Fibroblast of mammary gland (primary cell): ENCODE measurements at places on chromosomes 11 and 22.

GRCh38 chr22:43337385-43337784, 5.8 kb downstream of the SCUBE1 start:
- no peak for DNase-seq

- DNase-seq = peak; percentile 44
Measured at GRCh38 chr22:32413719-32414118, 1.7 kb upstream of the RTCB start.

- peak; percentile 25 for DNase-seq
Measured at GRCh38 chr11:112355726-112356125, 95.1 kb upstream of the PLET1 start.

- no peak for DNase-seq
Measured at GRCh38 chr11:9072626-9073176, 18.7 kb downstream of the SCUBE2 start.

DNA sequence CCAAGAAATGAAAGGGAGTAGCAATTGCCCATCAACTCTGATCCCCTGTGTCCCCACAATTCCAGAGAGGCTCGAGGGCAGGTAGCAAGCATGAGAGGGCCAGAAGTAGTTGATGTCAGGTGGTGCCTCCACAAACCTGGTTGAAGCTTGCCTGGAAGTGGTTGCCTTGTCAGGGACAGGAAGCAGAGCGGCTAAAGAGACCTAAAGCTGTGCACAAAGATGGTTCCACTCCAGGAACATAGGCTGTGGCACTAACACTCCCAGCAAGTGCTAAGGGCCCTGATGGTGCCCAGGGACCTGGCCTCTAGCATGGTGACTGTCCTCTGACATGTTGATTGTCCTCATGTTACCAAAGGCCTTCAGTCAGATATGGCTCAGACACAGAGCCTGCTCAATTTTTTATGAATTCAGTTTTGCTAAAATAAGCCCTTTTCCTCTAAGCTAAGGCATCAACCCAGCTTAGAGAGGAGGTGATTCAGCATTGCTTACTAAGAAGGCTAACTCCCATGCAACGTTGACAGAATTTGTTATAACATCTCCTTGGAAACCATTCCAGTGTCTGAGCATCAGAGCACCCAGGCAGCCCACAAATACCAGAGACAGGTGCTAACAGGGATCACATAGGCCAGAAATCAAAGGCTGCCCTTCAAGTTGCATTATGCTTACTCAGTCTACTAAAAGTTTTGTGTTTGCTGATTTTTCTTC, 196.3 kb upstream of the ARHGAP20 start:
- peak; percentile 92 for DNase-seq

DNA sequence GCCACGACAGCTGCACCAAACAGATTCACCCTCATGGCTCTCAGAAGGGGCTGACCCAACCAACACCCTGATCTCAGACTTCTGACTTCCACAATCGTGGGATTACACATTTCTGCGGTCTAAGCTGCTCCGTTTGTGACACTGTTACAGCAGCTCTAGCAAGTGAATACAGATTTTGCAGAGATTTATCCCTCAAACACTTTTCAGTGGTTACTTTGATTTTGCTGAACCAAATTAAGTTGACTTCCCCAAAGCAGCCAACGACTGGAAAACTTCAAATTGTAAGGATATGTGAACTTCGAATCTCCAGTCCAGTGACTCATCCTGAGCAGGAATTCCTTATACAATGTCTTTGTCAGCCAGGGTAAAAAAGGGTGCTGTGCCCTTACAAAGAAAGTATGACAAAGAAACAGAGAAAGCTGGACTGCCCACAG, 14.8 kb upstream of the INCENP start:
- DNase-seq = peak; percentile 34

DNA sequence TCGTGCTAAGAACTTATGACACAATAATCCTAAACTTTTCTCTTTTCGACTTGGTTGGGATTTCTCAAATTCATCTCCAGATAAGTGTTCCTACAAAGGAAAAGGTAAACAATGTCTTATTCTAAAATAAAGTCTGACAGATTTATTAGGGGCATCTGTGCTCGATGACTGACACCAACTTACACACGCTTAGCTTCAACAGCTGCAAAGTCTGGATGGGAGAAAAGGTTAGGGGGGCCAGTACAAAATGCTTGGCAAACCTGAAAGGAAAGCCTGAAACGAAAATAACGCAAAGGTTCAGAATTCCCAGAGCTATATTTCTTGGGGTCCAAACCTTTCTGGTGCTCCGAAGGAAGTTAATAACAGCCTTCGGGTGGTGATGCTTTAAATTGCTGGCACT, 3.4 kb downstream of the E2F8 start:
- no peak for DNase-seq

GRCh38 chr11:93219440-93219839, 21.6 kb upstream of the SLC36A4 start:
- DNase-seq = no peak

DNA sequence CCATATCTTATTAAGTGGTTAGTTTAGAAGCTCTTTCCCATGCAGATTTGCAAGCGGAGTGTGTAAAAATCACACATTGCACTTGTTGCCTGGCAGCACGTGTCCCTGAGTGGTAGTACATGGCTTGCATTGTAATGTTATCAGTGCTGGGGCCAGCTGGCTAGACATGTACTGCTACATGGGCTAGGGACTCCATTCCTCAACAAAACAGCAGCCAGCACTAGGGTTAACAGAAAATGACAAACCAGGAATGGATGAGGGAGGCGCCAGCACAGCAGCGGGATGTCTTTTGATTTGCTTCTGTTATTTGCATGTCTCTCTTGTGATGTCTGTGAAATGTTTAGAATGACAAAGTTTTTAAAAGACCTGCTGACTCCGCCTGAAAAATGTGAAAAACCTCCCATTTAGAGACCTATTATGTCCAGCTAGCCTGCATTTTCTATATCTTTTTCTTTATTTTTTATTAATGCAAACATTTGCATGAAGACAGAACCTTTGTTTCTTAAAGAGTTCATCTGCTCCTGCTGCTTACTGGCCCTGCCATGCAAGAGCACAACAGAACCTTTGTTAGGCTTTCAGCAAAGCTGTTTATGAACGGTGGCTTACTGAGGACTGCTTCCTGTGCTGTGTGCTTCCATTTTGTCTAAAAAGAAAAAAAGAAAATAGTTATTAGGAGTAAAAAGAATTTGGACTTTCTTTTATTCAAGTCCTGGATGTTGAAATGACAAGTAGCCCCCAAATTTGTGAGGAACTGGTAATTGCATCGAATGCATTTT, 40.7 kb downstream of the CSTPP1 start:
- no peak for DNase-seq
